ENCODE measurements at places on chromosomes 6 and 20.

GRCh38 chr6:25788305-25788922 is 33.9 kb downstream of the SLC17A4 start:
- no peak for DNase-seq

GRCh38 chr6:123913863-123914262 is 110.2 kb downstream of the NKAIN2 start:
- no peak for DNase-seq

- DNase-seq: no peak
These were observed 68.0 kb downstream of the EYA2 start for GRCh38 chr20:46962452-46963195.

DNA sequence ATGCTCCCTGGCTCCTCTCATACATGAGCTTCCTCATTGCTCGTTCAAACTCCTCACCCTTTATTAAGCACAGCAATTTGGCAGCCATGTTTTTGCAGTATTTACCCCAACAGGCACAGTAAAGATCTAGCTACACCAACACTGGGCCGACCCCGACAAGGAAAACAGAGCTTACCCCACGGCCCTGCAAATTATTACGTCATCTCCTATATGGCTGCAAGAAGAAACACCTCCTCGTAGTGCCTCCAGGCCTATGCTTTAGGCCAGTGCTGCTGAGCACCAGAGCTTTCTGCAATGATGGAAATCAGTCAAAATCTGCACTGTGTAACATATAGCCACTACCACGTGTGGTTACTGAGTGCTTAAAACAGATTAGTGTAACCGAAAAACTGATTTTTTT is 26.7 kb downstream of the TMC2 start:
- no peak for DNase-seq

DNA sequence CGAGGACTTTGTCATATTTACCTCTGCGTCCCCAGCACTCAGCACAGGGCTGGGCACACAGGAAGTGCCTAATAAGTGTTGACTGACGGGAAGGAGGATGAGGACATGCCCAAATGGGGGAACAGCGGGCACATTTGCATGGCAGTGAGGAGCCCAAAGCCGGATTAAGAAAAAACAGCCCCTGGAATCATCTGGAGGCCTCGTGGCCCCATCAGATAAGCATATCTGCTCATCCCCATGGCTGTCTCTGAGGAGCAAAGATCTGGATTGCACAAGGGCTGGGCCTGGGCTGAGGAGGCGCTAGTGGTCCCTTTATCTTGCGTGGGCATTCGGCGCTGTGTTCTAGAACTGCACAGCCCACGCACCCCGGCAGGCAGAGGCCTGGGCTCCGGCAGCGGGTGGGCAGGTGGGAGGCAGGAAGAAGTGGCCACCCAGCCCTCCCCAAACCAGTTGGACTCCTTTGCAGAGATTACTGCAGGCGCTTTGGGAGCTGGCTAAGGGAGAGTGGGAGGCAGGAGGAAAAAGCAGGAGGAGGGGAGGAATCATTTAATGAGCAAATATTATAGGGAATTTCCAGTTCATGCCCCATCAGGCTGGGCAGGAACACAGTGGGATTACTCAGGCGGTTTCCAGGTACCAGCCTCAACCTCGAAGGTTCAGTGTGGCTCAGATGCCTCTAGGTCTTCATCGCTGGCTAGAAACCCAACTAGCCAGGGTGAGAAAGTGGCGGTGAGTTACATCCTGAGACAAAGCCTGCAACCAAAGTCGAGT is 108.1 kb downstream of the CEBPB start:
- DNase-seq: no peak

GRCh38 chr6:151024597-151024996 is 159.1 kb downstream of the MTHFD1L start:
- DNase-seq: no peak

GRCh38 chr20:8487696-8488095 is 355.6 kb downstream of the PLCB1 start:
- no peak for DNase-seq

- DNase-seq: no peak
These were observed 103.5 kb upstream of the SIM1 start for GRCh38 chr6:100568255-100568654.

DNA sequence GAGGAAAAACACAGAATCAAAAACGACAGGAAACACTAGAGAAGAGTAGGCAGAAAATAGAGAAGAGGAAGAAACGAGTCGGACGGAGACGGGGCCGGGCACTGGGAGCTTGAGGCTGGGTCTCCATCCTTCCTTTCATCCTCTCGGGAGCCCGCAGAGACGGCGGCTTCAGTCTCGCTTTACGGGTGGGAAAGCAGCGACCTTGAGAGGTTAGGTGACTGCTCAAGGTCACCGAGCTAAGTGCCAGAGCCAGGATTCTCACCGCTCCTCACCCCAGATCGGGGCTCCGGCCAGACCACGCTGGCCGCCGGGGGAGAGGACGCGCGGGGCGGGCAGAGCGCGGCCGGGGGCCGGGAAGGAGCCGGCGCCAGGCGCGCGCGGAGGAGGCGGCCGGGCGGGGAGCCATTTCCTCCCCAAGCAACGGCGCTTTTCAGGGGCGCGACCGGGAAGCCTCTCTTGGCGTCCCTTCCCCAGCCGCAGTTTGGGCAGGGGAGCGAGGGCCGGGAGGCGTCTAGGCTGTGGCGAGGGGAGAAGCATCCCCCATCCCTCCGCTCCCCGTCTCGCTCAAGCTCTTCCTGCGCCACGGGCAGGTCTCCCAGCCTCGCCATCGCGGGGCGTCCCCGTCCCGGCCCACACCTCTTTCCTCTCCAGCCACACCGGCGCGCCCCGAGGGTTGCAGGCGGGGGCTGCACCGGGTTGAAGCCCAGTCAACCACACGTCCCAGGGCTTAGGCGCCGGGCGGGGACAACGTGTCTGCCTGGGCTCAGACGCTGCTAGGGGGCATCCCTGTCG is 24.1 kb upstream of the MAP3K7 start:
- DNase-seq: peak; percentile 61

DNA sequence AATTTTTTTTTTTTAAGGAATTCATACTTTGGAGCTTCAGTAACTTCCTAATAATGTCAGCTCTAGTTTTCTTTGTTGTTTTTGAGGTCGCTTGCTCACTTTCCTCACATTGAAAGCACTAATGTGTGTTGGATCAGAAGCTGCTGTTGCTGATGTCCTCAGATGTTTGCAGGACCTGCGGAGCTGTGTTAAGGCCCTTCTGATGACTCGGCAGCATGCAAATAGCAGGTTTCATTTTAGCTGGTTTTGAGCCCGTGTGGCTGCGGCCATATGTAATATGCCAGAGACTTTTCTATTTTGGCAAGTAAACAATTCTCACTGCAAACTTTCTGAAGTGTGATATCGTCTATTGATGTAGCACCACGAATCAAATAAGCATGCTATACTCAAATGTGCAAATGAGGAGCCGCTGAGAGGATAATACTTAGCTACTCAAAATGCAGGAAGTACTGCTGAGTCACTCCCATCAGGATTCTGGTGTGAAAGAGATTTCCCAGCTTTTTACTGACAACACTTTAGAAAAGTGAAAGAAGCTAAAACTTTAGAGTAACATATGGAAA is 187.8 kb downstream of the SASH1 start:
- DNase-seq: no peak

GRCh38 chr6:1477432-1478090 is 88.2 kb downstream of the FOXF2 start:
- no peak for DNase-seq

- no peak for DNase-seq
These were observed 20.8 kb downstream of the SHLD1 start for GRCh38 chr20:5770987-5771318.

GRCh38 chr6:28001351-28001750 is 44.3 kb downstream of the OR2B6 start:
- no peak for DNase-seq

All from NCI-H1105 treated with DMSO at 0.1 percent for 48 hours (cell line).